ENCODE measurements at places on chromosomes 16 and 17. TPM values are rescaled to one million over a fixed set of nuclear protein-coding genes. Genes with fewer than 3 reads are reported as not detected.

GRCh38 chr16:57894390-57895080 is 76.4 kb downstream of the CNGB1 start:
- peaks cover 3% of the 10 kb centered on the region for H3K27me3 ChIP-seq
- no peaks in the 10 kb centered on the region for H3K4me1 ChIP-seq
- DNase-seq = no peak

Gene C16orf89
- 1.4 TPM for total RNA-seq

Gene ELMO3
- total RNA-seq = 2.3 TPM

DNA sequence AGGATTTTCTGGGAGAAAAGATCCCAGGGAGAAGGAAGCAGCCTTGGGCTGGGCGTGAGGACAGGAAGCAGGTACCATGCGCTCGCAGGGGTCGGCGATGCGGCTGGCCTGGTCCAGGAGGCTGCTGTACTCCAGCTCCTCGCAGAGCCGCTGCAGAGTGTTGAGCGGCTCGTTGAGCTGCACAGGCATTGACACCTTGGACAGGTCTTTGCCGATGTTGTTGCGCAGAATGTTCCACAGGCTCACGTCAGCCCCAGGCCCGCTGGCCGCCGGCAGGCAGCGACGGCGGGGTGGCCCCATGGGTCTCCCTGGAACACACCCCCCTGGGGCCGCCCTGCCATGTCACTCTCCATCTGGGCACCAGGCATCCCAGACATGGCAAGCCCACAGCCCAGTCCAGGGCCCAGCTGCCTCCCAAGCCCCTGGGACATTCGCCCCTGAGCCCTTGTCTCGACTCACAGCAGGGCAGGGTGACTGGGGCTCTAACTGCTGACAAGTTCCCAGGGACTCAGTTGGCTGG is 8.0 kb downstream of the OSBPL7 start:
- H3K36me3 ChIP-seq = peaks cover 66% of the 10 kb centered on the region
- H3K27ac ChIP-seq = no peak overlapping the region
- DNase-seq = no peak

Gene RRAD
- total RNA-seq = 0.85 TPM

GRCh38 chr16:47905771-47906170 is 250.0 kb downstream of the ABCC12 start:
- no peak for DNase-seq
- no peak overlapping the region for H3K27ac ChIP-seq
- no peaks in the 10 kb centered on the region for H3K27me3 ChIP-seq
- no peak overlapping the region for H3K4me3 ChIP-seq

GRCh38 chr16:22229889-22230288 is 23.8 kb downstream of the EEF2K start:
- no peak overlapping the region for H3K27ac ChIP-seq
- DNase-seq = no peak
- peaks cover 7% of the 10 kb centered on the region for H3K36me3 ChIP-seq
- H3K4me1 ChIP-seq = no peaks in the 10 kb centered on the region

Gene OTOP3
- total RNA-seq = under 0.01 TPM
